ENCODE measurements at places on chromosomes 3 and 15.

DNA sequence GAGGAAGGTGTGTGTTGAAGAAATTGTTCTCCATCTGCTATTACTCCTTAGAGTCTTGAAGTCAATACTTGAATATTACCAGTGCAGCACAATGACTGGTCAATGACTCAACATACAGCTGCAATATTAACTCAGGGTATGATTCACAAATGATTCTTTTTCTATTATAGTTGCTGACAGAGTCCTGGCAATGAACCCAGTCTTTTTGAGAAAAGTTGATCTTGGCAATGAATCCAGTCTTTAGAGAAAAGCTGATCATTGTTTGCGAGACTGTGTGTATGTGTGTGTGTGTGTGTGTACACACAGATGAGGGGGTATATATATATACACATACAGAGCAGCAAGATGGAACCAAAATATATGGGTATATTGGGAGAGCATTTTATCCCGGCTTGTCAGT, 315.1 kb downstream of the ZNF385D start:
- DNase-seq = no peak

DNA sequence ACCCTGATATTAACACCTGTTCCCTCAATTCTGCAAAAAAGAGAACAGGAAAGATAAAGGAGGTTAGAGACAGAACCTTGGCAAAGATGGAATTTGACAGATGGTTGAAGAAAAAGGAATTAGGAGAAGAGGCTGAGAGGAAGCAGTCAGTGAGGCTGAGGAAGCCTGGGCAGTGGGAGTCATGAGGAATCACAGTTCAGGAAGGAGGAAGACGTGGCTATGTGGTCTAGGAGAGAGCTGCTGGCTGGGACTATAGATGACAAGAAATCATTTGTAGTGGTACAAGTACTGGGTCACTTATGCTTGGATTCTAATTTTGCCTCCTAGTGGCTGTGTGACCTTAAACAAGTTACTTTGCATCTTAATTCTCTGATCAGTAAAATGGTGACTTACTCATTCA, 49.0 kb downstream of the LARS2 start:
- DNase-seq = no peak

DNA sequence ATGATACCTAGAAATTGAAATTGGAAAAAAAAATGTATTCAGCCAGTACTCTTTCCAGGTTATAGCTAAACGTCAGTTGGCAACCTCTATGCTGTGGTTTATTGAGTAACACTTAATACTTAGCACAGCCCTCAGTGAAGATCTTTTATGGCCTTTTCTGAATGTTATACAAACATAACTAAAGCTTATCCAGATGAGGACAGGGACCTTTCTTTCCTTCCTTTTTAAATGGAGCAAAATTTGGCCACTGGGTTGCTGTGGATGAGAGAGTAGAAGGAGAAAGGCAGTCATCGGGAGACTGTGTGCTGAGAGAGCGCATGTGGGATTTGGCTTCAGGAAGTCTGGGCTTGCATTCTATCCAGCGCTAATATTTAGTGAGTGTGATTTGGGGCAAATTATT, 36.1 kb downstream of the IGF1R start:
- no peak for DNase-seq

DNA sequence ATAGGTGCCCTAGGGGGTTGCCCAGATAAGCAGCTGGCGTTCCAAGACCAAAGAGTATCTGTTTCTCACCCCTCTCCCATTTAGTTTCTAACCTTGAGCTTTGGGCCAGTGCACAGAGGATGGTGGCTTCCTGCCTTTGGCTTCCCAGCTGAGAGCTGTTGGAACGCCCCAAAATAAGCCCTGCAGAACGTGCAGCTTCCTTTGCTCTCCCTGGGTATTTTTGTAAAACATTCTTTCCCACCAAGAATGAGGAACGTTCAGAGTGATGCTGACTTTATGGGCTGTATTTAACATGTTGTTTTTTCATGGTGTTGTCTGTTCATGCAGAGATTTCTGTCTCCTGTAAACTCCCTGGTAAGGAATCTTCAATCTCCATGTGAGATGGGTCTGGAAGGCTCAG, 63.8 kb downstream of the LPP start:
- no peak for DNase-seq

GRCh38 chr3:122825460-122825859, 30.6 kb downstream of the SLC49A4 start:
- DNase-seq = no peak

GRCh38 chr3:7754653-7755441, 746.8 kb upstream of the LMCD1 start:
- DNase-seq = no peak

DNA sequence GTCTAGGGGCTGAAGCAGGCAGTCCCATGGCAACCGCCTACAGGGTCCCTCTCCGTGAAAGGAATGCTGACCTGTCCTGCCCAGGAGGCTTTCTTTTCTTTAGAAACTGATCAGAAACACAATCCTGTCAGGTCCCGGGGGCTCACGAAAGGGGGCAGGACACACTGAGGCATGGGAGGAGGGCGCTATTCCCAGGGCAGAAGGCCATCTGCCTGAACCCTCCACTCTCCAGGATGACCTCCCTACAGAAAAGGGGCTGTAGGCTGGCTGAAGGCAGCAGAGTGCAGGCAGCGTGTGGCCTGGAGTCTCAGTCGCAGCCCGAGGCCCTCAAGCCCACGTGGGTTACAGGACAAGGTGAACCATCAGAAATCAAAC, 18.4 kb upstream of the LRRK1 start:
- DNase-seq = no peak

DNA sequence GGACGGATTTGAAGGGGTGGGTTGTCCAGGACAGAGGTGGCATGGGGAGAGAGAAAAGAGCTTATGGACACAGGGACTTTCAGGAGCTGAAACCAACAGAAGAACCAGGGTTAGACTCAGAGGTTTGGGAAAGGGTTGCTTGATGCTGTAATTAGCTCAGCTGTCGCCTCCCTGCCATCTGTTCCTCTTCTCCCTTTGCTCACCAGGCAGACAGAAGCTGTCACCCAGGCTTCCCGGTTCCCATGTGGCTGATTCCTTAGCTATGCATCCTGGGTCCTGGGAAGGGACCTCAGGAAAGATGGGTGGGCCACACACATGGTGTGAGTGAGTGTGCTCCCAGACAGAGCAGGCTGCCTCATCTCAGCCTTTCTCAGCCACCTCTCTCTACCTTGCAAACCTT, 14.1 kb downstream of the PTPN23 start:
- DNase-seq = no peak

- DNase-seq = no peak
Measured at GRCh38 chr3:22861426-22861825, 341.7 kb upstream of the UBE2E2 start.

- no peak for DNase-seq
Measured at GRCh38 chr3:29317659-29318173, 36.8 kb downstream of the RBMS3 start.

DNA sequence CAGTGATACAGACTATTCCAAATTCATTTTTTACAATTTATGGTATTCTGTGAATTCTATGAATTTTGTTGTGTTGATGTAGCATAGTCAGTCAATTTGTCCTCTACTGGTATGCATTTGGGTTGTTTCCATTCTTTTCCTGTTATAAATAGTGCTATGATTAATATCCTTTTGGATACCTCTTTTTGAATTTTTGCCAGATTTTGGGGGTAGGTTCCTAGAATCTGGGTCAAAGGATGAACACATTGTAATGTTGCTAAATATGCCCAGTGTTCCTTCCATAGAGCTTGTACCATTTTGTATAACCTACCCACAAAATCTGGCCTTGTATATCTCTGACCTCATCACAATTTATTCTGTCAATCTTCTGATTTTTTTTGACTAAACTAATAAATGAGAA, 44.4 kb upstream of the C3orf38 start:
- DNase-seq = no peak

DNA sequence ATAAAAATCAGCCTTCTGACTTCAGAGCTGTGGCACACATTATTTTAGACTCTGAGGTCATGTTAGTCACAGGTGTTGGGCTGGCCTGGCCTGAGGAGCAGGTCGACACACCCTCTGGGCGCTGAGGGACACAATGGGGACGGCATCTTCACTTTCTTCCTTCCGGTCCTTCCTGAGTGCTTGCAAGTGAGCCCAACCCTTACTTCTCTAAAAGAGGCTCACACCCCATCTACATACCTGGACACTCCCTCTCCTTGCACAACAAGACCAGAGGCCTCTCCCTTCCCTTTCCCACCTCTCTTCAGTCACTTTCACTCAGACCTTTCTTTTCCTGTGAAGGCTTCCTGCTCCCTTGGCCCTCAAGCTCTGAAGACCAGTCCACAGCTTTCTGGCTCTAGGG, 85.4 kb downstream of the XXYLT1 start:
- DNase-seq = no peak

- DNase-seq = no peak
Measured at GRCh38 chr3:180215866-180216265, 179.1 kb upstream of the PEX5L start.

DNA sequence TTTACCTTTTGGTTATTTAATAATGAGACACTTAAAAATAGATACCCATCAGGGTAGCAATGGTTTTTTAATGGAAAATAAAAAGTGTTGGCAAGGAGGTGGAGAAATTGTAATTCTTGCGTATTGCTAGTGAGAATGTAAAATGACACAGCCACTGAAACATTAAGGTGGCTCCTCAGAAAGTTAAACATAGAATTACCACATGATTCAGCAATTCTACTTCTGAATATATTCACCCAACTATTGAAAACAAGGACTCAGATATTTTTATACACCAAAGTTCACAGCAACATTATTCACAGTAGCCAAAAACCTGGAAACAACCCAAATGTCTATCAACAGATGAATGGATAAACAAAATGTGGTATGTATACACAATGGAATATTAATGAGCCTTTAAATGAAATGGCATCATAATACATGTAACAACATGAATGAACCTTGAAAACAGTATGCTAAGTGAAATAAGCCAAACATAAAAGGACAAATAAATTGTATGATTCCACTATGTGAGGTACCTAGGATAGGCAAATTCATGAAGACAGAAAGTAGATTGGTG, 163.5 kb downstream of the IMPG2 start:
- no peak for DNase-seq

- DNase-seq = no peak
Measured at GRCh38 chr3:127417709-127418559, 130.1 kb upstream of the PRR20G start.

GRCh38 chr3:107919239-107919638, 171.6 kb downstream of the CD47 start:
- no peak for DNase-seq

- no peak for DNase-seq
Measured at GRCh38 chr3:194320744-194321243, 30.3 kb downstream of the CPN2 start.

GRCh38 chr15:90456236-90456635, 68.2 kb downstream of the IQGAP1 start:
- no peak for DNase-seq

DNA sequence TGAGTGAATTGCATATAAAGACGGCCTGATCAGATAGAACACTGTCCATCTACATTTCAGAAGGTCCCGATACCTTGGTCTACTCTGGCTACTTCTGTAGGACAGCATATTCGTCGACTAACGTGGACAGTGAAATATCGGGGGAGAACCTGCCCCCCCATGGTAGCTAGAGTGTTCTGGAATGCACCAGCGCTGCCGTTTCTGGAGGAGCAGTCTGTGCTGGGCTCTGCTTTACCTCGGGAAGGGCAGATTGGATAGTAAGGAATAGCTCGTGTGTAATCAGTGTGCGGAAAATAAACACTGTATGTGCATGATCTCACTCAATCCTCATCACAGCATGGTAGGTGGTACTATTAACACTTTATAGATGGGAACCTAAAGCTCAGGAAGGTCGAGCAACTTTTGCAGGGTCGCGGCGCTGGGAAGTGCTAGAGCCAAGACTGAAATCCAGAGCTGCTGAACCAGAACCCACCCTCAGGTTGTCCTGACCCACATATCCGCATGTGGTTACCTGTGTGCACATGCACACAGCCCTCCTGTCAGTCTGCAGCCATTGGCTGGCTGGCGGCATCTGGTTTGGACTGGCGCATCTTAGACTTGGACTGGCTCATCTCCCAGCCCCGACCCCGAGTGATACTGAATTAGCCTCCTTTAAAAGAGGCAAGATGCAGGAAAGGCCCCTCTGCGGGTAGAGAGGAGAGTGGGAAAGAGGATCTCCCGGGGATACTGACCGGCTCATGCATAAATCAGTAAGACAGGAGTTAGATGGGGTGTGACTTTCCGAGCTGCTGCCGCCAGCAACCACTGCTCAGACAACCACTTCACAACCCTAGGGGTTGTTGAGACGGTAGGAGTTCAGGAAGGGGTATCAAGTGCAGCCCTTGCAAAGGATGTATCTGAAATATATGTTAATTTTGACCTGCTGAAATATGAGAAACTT, 155.0 kb upstream of the BHLHE40 start:
- DNase-seq = no peak

- no peak for DNase-seq
Measured at GRCh38 chr3:144237351-144237750, 265.7 kb downstream of the DIPK2A start.

DNA sequence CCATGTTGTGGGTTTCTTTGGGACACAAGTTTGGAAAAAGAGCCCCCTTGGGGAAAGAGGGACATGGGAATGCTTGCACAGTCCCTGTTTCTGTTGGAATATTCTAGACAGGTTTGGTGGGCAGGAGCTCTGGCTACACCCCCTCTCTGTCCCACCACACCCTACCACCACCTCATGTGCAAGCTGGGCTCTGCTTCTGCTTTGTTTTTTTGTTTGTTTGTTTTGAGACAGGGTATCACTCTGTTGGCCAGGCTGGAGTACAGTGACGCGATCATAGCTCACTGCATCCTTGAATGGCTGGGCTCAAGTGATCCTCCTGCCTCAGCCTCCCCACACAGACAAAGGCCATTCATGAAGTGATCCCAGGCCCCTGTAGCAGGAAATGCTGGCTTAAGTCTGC, 56.9 kb upstream of the FGD5 start:
- no peak for DNase-seq

DNA sequence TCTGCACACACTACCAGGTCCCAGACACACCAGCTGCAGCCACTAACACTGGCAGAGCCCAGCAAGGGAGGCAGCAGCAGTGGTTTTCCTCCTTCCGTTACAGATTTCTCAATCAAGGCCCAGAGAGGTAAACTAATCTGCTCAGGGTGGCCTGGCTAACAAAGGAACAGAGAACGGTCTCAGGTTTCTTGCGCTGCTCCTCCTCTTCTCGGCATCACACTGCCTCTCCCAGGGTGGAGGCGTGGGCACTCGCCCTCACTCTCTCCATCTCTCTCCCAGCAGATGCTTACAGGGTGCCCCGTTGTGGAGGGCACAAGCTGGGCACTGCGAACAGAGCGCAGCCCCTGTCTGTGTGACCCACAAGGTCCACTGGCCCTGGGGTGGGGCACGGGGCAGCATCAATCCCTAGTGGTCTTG, 228.7 kb downstream of the VPS13C start:
- DNase-seq = no peak

Measured in T-helper 2 cell (primary cell).